NCI-H2081 treated with DMSO at 0.1 percent for 48 hours (cell line): ENCODE measurements at places on chromosomes 7 and 10.

DNA sequence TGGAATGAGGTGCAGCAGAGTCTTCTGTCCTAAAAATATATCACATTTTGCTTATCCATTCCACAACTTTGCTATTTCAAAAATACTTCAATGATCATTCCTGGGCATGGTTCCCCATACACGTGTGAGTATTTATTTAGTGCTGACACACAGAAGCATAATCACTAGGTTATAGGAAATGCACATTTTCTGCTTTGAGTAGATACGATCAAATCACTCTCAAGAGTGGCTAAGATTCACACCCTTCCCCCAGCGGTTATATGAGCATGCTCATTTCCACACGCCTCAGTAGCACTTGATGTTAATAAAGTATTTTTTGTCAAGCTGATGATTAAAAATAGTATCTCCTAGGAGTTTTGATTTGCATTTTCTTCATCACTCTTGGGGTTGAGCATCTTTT, 93.5 kb upstream of the LRRC4 start:
- DNase-seq = no peak

DNA sequence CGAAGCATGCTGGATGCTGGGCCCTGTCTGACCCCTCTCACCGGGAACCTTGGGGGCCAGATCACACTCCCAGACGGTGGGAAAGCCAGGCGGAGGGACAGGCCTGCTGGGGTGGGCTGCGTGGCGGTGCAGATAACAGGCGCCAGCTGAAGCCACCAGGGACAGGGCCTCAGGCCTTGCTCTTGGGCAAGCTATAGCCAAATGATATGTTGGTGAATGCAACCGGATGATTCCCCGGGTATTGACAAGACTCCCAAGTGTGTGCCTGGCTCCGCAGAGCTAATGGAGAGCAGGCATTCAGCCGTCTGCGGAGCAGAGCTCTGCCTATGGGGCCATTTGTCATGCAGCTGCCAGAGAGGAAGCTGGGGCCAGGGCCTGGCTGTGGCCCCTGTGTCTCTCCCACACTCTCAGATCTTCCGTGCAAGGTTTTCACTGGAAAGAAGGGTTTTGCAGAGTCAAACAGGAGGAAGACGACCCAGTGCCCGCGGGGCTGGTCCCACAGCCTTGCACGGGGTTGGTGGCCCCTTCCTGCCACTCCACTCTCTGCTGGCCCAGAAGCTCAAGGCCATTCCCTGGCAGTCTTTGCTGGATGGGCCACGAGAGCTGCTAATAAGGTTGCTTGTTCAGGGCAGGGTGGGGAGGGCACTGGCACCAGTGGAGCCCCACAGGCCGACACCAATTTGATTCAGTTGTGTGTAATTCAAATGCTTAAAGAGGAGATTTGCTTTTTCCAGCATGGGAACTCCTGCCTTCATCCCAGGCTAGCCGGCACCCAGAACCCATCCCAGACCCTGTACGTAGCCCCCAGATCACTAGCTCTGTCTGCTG, 91.8 kb downstream of the PRKAG2 start:
- DNase-seq = no peak

DNA sequence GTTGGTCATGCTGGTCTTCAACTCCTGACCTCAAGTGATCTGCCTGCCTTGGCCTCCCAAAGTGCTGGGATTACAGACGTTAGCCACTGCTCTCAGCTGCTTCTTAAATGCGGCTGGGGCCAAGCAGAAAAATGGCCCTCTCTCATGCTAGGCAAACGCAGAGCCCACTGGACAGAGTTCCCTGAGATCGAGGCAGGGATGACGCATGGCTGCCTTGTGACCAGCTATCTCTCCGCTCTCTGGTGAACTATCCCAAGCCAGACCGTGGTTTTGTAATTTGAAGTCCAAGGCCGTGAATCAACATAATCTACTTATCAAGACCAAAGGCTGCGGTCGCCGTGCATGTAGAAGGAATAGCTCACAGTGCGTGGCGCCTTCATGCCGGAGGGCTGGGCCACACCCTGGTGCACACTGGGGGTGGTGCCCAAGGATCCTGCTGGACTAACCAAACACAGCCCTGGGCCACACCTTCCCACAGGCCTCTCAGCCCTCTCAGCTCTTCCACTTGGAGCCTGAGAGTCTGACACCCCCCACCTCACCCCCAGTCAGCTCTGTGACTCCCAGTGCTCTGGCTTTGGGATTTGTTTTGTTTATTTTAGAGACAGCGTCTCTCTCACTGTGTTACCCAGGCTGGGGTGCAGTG, 88.1 kb upstream of the CUX1 start:
- no peak for DNase-seq

GRCh38 chr10:120433141-120433540, 23.9 kb upstream of the PLPP4 start:
- DNase-seq = no peak

DNA sequence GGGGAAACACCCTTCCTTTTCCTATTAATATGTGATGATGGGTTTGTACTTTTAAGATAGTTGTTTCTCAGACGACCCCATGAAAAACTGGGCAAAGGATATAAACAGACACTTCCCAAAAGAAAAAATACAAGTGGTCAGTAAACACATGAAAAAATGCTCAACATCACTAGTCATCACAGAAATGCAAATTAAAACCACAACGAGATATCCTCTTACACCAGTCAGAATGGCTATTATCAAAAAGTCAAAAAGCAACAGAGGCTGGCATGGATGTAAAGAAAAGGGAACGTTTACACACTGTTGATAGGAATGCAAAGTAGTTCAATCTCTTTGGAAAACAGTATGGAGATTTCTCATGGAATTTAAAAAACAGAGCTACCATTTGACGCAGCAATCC, 111.4 kb upstream of the ZEB1 start:
- DNase-seq = no peak
